Activated naive CD4-positive, alpha-beta T cell treated with anti-CD3 and anti-CD28 coated beads, Interleukin-2, amount 50 U/mL, for 72 hours (primary cell): ENCODE measurements at places on chromosomes 5 and 9. TPM values are rescaled to one million over a fixed set of nuclear protein-coding genes. Genes with fewer than 3 reads are reported as not detected.

GRCh38 chr5:389891-390622 is 52.9 kb upstream of the EXOC3 start:
- no peak for DNase-seq

- DNase-seq, result no peak
Observed at GRCh38 chr9:16885931-16886330, 15.5 kb upstream of the BNC2 start.

GRCh38 chr5:102036927-102037326 is 259.2 kb downstream of the SLCO4C1 start:
- DNase-seq, result no peak

DNA sequence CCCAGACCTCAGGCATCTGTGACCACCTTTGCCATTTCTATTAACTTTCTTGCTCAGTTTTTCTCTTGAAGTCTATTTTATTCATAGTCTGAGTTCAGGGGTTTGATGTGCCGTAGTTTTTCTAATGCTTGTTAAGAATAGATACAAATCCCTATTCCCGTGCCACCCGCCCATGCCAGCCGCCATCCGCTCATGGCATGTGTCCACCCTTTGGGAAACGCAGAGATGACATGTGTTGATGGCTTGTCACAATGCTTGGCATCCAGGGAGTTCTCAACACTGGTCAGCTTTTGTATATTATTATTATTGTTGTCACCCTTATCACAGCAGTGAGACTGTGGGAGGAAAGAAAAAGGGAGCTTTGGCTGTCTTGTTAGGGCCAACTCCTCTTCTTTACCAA is 17.3 kb upstream of the ANGPTL2 start:
- DNase-seq, result no peak

The CCDC180 gene
- total RNA-seq, result 0.50 TPM

DNA sequence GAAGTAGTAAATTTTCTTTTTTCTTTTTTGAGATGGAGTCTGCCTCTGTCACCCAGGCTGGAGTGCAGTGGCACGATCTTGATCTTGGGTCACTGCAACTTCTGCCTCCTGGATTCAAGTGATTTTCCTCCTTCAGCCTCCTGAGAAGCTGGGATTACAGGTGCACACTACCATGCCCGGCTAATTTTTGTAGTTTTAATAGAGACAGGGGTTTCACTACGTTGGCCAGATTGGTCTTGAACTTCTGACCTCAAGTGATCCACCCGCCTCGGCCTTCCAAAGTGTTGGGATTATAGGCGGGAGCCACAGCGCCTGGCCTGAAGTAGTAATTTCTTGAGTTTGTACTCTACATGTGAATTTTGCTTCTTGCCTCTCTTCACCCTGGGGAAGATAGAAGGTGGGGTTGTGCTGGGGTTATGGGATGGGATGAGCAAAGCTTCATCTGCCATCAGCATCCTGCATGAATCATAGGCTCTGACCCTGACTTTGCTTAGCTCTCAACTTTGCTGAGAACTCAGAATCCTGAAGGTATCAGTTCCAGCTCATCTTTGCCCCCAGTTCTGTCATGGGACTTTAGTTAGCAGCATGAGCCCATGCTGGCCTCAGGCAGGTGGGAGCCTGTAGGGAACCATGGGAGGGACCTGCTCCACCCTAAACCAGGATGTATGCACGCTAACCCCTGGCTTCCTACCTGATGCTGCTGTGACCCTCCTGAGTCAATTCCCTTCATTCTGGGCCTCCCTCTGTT is 9.3 kb upstream of the CCL21 start:
- no peak for DNase-seq

GRCh38 chr5:74384851-74385250 is 255.7 kb downstream of the ENC1 start:
- no peak for DNase-seq

GRCh38 chr9:89436326-89436725 is 61.6 kb downstream of the SEMA4D start:
- DNase-seq, result no peak

DNA sequence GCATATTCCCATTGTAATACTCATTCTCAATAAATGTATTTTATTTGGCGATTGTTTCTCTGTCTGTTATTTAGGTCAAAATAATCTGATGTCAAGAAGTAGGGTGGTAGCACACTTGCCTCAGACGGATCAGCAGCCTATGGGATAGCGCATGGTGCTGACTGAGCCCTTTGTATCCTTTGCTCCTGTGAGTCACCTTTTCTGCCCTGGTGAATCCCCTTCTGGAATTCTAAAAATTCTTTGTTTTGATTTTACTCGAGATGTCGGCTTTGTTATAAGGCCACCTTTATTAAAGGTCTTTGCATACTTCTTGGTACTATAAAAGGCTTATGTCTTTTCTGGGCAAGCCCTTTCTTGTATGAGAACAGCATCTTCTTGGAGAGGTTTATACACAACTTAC is 1187.8 kb downstream of the CDH9 start:
- DNase-seq, result no peak

The CCDC192 gene
- not detected for total RNA-seq

- DNase-seq, result no peak
Observed at GRCh38 chr9:96251451-96251850, 50.5 kb downstream of the HSD17B3 start.

DNA sequence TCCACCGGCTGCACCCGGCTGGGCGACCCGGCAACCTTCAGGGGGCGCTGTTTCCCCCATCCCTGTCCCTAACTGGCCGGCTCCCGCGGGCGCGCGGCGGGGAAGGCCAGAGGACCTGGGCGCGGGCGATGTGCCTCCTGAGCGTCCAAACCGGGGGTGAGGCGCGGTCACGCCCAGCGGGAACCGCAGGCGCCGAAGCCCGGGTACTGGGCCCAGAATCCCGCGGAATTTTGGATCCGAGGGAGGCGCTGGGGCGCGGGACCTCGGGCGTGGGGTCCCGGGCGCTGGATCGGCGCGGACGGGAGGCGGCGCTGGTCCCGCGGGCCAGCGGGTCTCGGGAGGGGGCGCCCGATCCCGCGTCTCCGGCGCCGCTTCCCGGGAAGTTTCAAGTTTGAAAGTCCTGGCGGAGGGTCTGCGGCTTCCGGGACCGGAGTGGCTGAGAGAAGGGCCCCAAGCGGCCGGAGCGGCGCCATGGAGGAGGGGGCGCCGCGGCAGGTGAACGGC is at the start of gene PKN3:
Gene PKN3 (plus strand): TSS at position 59 of the 504 bp plus-strand sequence. CDS start 413 bp downstream, at position 472.
- peak; percentile 98 for DNase-seq

- DNase-seq, result no peak
Observed at GRCh38 chr9:84736081-84736480, 66.6 kb downstream of the NTRK2 start.

- peak; percentile 42 for DNase-seq
Observed at GRCh38 chr9:129208207-129209032, 30.4 kb upstream of the IER5L start.

The SLC46A2 gene
- not detected for total RNA-seq

The TAF11L5 gene
- total RNA-seq, result not detected

DNA sequence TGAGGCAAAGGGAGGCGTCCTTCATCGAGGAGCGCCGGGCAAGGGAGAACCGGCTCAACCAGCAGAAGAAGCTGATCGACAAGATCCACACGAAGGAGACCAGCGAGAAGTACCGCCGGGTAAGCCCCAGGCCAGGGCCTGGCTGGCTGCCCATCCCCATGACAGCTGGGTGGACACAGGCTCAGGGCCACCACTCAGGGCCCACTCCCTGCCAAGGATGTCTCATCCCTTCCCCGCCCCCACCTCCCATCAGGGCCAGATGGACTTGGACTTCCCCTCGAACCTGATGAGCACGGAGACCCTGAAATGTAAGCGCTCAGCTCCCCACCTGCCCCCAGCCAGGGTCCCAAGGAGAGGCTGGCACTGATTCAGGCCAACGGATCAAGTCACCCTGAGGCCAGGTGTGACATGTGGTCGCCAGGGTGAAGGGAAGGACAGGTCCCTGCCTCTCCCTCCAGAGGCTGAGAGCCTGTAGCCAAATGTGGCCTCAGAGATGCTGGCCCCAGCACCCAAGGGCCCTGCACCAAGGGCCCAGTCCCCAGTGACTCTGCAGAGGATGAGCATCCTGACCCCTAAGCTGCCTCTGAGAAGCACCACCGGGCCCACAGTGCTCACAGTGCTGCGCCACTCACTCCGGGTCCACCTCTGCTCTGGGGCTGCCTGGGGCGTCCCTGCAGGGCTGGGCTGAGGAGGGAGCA is 3.1 kb upstream of the RABL6 start:
- no peak for DNase-seq

The RAI14 gene
- 1.0 TPM for total RNA-seq

The ESM1 gene
- not detected for total RNA-seq

DNA sequence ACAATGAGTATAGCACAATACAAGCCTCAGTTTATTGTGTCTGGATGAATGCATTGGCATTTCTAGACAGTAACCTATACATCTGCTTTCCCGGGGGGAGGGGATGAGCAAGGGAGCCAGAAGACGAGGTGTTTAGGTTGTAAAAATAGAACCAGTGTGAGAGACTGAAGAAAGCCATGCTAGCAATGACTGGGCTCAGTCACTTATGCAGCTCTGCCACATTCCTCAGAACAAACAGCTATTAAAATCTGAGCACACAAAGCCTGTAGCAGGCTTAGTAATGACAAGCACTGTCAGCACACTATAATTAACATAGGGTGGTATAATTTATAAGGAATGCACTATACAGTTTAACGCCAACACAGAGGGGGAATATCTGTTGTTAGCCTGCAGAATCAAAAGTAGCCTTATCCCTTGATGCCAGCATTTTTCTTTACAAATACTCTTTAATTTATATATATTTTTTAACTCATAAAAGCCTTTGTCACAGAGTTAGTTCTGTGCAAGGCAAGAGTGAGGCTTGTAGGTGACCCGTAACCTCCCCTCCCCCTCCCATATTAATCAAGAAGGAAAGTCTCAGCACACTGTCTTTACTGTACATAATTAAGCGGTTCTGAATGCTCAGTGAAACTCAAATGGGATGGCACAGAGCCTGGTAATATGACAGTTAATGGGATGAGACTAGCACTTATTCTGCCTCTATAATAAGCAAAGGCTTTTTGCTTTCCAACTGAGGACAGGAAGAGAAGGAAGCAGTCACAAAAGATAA is 295.4 kb downstream of the CSNK1G3 start:
- no peak for DNase-seq

- DNase-seq, result peak; percentile 16
Observed at GRCh38 chr5:133240425-133241091, 188.7 kb downstream of the HSPA4 start.

GRCh38 chr9:13480693-13481092 is 201.2 kb upstream of the MPDZ start:
- no peak for DNase-seq

The QRFP gene
- total RNA-seq, result not detected

GRCh38 chr9:127114606-127115005 is 7.8 kb downstream of the ANGPTL2 start:
- no peak for DNase-seq

GRCh38 chr5:152527358-152528052 is 122.4 kb upstream of the NMUR2 start:
- no peak for DNase-seq

DNA sequence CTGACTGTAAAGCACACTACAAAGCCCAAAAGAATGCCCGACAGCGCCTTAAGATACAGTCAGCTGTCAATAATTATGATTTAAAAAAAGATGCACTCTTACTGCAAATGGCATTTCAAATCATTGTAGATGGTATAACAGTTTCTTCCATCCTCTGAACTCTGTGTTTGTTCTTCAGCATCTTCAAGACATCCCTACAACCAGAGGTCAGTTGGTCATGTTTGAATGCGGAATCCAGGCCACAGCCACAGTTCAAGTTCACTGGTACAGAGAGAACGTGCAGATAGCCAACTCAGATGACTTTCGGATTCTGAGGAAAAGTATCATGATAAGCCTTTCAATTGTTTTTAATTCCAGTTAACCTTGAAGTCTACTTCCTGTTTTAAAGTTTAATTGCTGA is 8.7 kb upstream of the MYOT start:
- no peak for DNase-seq

The AMBP gene
- not detected for total RNA-seq

- DNase-seq, result no peak
Observed at GRCh38 chr5:102722931-102723330, 32.2 kb upstream of the PAM start.

- no peak for DNase-seq
Observed at GRCh38 chr5:75707911-75708509, 9.2 kb downstream of the POC5 start.

The FYB1 gene
- 161 TPM for total RNA-seq

GRCh38 chr5:128778474-128778873 is 186.8 kb upstream of the SLC27A6 start:
- no peak for DNase-seq

The TLX3 gene
- total RNA-seq, result not detected

- DNase-seq, result no peak
Observed at GRCh38 chr9:27703216-27703980, 130.1 kb upstream of the C9orf72 start.

DNA sequence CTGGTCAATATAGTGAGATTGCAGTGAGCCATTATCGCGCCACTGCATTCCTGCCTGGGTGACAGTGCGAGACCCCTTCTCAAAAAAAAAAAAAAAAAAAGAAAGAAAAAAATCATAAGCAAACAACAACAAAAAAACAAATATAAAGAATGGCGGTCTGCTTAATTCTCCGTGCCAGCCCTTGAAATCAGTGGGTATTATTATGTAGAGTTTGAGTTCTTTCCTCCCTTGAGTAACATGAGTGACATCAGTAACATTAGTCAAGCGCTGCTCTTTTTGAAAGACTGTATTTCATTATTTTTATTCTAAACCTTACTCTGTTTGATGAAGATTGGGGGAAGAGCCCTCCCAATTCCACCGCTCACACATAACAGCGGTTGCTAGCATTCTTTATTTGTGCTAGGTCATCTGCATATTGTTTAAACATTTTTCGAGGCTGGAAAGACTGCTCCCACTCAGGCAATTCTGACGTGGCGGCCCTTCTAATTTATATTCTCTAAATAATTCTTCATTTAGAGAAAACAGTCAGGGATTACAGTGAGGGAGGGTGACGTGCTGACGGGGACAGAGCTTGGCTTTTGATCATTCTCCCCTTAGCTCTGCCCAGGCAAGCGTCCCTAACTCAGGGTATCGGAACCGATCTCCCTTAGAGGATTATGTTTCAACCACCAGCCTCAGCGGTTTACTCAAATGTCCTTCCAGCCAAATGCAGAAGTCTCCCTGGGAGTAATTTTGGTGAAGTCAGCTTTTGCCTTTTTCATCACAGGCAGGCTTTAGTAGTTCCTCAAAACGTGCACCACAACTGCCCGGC is 860 bp upstream of the MARCHF6 start:
- peak; percentile 58 for DNase-seq

The MARCOL gene
- not detected for total RNA-seq

DNA sequence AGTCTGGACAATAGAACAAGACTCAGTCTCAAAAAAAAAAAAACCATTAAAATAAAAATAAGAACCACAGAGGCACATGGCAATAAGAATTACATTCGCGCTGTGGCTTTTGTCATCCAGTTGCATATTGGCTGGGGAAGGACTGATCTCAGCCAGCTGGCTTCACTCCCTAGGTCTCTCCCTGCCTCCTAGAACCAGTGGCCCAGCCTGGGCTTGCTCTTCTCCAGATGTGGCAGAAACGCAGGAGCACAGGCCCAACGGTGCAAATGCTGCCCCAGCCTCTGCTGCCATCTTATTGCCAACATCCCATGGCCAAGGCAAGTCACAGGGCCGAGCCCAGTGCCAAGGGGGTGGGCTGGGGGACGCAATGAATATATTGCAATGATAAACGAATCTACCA is 37.0 kb downstream of the NKX2-5 start:
- DNase-seq, result no peak

The PCDHGA6 gene
- total RNA-seq, result 0.08 TPM

- DNase-seq, result no peak
Observed at GRCh38 chr9:27336126-27336525, 39.2 kb upstream of the EQTN start.
